ENCODE measurements at places on chromosomes 2 and 18.
A peak's percentile ranks its signal among the peaks of the same experiment; 100 is the strongest.

DNA sequence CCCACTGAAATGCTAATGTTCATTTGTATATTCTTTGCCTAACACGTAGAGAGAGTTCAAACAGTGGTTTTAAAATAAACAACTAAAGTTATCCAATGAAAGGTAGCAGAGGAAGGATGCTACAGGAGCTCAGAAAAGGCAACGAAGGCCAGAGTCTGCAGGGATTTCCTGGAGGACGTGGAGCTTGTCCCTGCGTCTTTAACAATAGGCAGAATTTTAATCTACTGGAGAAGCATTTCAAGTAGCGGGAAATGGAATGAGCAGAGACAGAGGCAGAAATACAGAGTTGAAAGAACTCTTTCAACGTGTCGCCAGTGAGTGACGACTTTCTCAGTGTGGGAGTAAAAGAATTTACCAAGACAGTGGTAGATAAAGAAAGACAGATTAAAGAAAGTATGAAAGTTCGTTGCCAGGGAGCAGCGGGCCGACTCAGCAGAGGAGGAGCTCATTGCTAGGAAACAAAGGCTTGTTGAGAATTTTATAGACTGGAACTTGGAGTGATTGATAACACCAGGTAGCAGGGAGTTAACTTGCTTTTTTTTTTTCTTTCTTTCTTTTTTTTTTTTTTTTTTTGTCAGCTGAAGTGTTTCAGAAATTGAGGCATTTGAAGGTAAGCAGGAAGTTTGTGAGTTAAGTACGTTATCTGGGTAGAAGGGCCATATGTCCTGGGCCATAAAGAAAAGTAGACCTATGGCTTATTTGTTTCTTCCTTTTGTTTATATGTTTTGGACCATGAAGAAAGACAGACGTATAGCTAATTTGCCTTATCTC is 625 bp upstream of the NBAS start:
- DNase-seq: no peak

DNA sequence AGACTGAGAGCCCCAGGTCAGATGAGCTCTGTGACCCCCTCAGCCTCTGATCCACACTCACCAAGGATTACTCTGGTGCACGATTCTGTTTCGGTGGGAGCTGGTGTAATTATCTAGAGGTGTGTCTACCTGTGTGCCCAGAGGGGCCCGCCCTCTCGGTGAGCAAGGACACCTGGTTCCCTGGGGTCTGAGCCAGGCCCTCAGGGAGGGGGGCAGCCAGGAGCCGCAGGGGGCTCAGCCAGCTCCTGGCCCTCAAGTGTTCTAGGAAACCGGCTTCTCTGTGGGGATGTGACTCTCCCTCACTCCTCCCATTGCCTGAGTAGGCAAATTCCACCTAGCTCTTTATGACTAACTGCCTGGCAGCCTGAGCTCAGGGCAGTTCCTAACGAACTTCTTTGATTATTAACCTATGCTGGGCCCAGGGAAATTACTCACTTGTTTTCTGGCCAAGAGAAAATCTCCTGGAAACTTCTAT is 17.4 kb downstream of the AGAP1 start:
- DNase-seq: no peak

GRCh38 chr18:45106331-45106774 is 425.7 kb downstream of the SETBP1 start:
- DNase-seq: no peak

GRCh38 chr2:217335341-217335966 is 475.6 kb upstream of the TNP1 start:
- no peak for DNase-seq

DNA sequence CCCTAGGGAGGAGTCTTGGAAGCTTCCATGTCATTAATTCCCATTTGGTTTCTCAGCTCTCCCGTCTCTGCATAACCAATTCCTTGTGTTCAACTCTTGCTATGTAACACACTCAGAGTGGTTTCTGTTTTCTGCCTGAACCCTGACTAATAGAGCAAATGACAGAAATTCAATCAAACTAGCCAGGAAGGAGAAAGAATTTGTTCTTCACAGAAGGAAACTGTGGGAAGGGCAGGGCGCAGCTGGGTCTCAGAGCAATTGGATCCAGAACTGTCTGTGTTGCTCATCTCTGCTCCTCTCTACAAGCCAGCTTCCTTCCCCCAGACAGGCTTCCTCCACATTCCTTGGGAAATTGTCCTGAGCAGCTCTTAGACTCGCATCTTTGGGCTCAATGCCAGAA is 269.8 kb downstream of the TNS1 start:
- no peak for DNase-seq

DNA sequence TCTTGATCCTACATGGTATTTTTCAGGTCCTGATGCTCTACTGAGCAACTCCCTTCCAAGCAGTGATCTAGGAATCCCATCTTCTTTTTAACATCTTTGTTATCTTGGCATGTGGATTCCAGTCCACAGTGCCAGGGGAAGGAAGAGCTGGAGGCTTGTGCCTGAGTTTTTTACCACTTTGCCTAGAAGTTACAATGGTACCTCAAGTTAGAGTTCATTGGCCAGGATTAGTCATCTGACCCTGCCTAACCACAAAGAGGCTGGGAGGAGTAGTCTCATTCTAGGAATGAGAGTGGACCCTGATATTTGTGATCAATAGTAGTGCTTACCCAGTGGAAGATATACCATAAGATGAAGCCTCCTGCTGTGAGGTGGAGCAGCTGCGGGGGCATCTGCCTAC is 109.3 kb downstream of the ADCYAP1 start:
- no peak for DNase-seq

- DNase-seq: no peak
These were observed 63.0 kb downstream of the STEAP3 start for GRCh38 chr2:119286661-119287060.

- no peak for DNase-seq
These were observed at the start of gene PDCD1 for GRCh38 chr2:241858206-241859016. Gene PDCD1, minus strand, starts transcription at chr2:241858894. Its CDS starts 56 bp downstream, at chr2:241858838.

DNA sequence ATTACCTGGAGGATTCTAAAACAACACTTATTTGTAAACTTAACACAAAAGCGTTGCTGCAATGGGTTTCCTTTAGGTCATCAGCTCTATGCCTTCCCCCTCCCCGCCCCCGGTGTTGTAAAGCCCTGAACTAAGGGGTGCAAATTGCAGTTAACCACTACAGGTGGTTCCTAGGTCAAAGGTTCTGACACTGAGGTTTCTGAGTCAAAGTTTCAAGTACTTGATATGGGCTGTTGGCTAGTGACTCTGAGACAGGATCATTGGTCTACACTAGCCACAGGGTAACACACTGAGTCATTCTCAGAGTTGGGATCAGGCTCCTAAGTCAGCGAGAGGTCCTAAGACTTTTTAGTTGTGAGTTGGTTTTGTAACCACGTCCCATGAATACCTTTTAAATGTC is 15.4 kb downstream of the IL1B start:
- no peak for DNase-seq

GRCh38 chr18:36153771-36154170 is 24.1 kb downstream of the ELP2 start:
- no peak for DNase-seq

GRCh38 chr18:75879196-75879595 is 451.7 kb upstream of the SMIM21 start:
- DNase-seq: no peak

GRCh38 chr2:104476075-104476474 is 377.8 kb upstream of the POU3F3 start:
- no peak for DNase-seq

DNA sequence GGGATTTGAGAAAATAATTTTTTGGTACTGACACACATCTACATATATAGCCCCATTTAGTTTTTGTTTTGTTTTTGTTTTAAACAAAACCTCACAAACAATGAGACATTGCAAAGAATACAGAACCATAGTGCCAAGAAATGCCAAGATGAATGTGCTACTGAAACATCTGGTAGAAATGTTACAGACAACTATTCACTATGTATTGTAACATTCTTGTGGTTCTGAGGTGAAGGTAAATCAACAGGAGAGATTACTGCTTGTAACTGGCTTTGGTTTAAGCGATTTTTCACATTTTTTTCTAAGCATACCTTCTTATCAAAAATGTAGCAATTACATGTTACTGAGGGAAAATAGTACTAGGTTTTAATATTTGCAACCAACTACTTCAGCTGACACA is 281.3 kb downstream of the ZNF804A start:
- no peak for DNase-seq

GRCh38 chr2:69298862-69299261 is 88.2 kb downstream of the GFPT1 start:
- DNase-seq: no peak

DNA sequence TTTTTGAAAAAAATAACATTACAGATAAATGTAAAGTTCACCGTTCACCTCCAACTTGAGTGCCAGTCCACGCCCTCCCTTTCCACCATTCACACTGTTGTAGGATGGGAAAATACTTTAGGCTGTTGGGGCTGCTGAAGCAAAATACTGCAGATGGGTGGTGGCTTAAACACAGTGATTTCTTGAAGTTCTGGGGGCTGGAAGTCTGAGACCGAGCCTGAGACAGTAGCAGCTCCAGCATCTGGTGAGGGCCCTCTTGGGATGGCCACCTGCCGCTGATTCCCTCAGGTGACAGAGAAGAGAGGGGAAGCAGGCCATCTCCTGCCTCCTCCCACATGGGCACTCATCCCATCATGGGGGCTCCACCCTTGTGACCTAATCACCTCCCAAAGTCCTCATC is 17.7 kb downstream of the ALLC start:
- DNase-seq: no peak

DNA sequence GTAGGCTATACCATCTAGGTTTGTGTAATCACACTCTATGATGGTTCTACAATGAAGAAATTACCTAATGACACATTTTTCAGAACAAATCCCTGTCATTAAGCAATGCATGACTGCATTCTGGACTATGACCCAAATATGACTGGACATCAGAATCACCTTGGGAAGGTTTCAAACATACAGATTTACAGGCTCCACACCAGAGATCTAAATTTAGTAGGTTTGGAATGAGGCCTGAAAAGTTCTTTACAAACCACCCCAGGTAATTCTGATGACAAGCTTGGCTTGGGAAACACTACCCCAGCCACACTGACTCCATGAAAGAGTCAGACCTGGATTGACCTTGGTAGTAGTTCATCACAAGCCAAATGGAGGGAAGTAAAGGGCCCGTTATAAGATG is 52.2 kb upstream of the NFE2L2 start:
- no peak for DNase-seq

- no peak for DNase-seq
These were observed 56.2 kb downstream of the COBLL1 start for GRCh38 chr2:164785457-164785856.

DNA sequence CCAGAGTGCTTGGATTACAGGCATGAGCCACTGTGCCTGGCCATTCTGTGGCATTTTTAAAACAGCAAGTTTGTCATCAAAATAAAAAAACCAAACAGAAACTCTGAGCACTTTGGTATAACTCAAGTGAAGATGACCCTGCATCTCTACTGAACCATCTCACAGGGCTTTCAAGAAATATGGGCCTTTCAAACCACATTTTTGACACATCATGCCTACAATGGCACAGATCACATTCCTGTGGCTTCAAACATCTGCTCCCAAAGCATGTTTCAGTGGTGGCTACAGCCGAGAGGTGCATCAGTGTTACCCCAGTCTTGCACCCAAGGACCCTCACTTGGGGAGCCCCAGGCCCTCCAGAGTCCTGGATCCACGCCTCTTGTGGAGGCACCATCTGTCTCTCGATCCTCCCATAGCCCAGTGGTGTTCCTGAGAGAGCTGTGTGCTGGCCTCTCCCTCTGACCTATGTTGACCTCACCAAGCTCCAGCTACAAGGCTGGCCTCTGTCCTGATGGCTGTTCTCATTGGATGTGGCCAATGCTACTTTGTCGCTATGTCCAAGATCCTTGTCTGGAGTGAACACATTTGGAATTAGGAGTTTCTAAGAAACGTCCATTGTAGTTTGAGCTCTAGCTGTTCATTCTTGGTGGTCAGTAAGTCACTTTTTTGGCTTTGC is 55.2 kb upstream of the RALBP1 start:
- DNase-seq: no peak

- DNase-seq: peak; percentile 59
These were observed 6.2 kb upstream of the EHD3 start for GRCh38 chr2:31227711-31228125.

DNA sequence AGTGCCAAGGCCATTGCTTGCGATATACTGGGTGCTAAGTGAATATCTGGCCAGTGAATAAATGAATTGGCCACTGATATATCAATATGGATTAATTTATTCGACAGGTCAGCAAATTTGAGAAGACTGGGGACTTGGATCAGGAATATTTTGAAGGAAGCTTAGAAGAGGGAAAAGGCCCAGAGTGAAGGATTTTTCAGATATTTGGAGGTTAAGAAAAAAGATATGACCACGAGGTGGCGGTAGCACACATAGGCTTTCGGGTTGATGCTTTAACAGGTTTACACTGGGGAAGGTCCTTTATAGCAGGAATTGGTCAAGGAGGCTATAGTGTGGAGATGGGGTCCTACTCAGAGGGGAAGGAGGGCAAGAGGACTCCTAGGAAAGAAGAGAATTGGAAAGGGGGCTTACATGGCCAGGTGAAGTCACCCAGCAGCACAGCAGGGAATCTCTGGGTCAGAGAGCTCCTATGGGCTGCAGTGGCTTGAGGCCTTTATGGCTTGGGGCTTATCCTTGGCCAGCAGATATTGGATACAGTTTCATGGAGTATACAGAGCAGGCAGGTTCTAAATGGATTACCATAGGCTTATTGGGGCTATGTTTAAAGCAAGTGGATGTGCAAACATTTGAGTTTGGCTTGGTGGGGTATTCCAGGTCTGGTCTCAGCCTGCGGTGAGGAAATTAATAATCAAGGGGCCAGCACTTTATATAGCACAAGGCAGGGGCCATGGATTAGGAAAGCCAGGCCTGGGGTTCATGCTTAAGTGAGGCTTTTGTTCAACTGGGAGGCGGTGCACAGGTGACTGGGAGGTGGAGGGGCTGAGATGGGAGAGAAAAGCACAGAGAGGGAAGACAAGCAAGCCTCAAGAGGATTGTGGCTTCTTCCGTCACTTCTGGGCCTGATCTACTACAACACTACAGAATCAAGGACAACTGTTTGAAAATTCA is 9.7 kb downstream of the IL1RN start:
- DNase-seq: peak; percentile 43

DNA sequence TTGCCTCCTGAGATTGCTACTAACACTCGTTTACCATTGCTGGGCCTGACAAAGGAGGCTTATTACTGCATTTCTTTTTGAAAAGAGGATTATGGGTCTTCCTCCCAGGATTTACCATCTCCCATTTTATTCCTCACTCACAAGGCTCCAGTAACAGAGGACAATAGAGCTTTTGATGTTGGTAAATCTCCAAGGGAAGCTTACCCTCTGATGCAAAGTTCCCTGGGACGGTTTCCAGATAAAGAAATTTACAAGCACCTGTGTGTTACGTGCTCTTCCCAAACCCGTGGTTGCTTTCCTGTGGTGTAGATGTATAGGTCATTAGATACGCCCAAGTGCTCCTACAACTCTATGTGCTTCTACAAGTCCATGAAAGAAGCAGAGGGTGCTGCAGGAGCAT is 17.1 kb downstream of the VSNL1 start:
- no peak for DNase-seq

Measured in NCI-H2081 (cell line).